ENCODE measurements at places on chromosomes 7 and 10. TPM values are rescaled to one million over a fixed set of nuclear protein-coding genes. Genes with fewer than 3 reads are reported as not detected.

- H3K36me3 ChIP-seq: no peaks in the 10 kb centered on the region
- no peak overlapping the region for H3K27ac ChIP-seq
- H3K4me1 ChIP-seq: no peaks in the 10 kb centered on the region
- peak; percentile 4 for DNase-seq
These were observed 44.8 kb downstream of the CLIP2 start for GRCh38 chr7:74334030-74334429.

DNA sequence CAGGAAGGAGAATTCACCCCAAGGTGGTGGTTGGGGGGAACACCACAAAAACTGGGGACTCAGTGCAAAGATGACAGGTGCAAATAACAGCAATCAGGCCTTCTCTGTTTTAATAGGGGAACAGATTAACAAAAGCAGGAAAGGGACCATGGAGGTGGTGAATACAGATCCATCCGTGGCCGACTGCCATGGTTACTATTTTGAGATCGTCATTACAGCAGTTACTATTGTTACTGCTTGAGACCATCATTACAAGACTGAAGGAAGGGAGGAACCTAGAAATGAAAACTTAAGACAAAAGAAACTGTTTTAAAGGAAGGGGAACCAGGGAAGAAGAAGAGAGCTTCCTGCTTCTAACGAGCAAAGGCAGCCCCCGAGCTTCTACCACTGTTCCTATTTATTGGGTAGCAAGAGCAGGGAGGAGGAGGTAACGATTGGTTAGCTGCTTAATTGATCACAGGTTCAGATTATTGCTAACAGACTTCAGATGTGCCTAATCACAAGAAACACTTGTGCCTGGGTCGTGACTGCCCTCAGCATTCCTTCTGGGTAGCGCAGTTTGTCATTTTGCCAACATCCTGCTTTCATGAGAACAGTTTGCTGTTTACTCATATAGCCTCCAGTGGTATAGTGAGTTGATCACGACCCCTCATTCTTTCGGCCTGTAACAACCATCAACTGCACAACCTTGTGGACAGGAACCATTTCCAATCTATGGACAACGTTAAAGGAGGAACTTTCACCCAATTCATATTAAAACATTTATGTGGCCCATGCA lies 216.3 kb downstream of the CHCHD3 start:
- peak; percentile 33 for DNase-seq
- peaks cover 10% of the 10 kb centered on the region for H3K36me3 ChIP-seq
- H3K4me3 ChIP-seq: no peak overlapping the region

IKZF1 gene
- not detected for total RNA-seq

ELN gene
- not detected for total RNA-seq

- H3K27me3 ChIP-seq: no peaks in the 10 kb centered on the region
- no peak overlapping the region for H3K27ac ChIP-seq
- H3K4me3 ChIP-seq: no peak overlapping the region
These were observed 415.0 kb downstream of the SFMBT2 start for GRCh38 chr10:6995831-6996230.

- H3K4me1 ChIP-seq: no peaks in the 10 kb centered on the region
- H3K4me3 ChIP-seq: no peak overlapping the region
- no peak overlapping the region for H3K27ac ChIP-seq
- DNase-seq: no peak
- H3K36me3 ChIP-seq: no peaks in the 10 kb centered on the region
- H3K27me3 ChIP-seq: no peaks in the 10 kb centered on the region
These were observed 12.3 kb upstream of the TSPAN14 start for GRCh38 chr10:80441831-80442230.

- H3K4me1 ChIP-seq: peaks cover 33% of the 10 kb centered on the region
- no peak overlapping the region for H3K4me3 ChIP-seq
- no peaks in the 10 kb centered on the region for H3K36me3 ChIP-seq
- H3K27ac ChIP-seq: peak overlapping the region; percentile 72
- DNase-seq: no peak
These were observed 2.4 kb upstream of the MTPN start for GRCh38 chr7:135979471-135980011.

Data from PC-3 (cell line).